ENCODE measurements at places on chromosomes 3 and 15.

GRCh38 chr15:67176195-67176971 is 78.1 kb downstream of the AAGAB start:
- DNase-seq: no peak
- H3K27ac ChIP-seq: peak overlapping the region; percentile 28
- no peak overlapping the region for H3K4me3 ChIP-seq
- peaks cover 55% of the 10 kb centered on the region for H3K36me3 ChIP-seq

GRCh38 chr15:98547741-98548138 is 100.6 kb upstream of the IGF1R start:
- peaks cover 7% of the 10 kb centered on the region for H3K4me1 ChIP-seq
- no peaks in the 10 kb centered on the region for H3K36me3 ChIP-seq
- H3K27ac ChIP-seq: no peak overlapping the region
- no peak for DNase-seq
- H3K4me3 ChIP-seq: peak overlapping the region; percentile 48
- H3K27me3 ChIP-seq: peaks cover 13% of the 10 kb centered on the region

DNA sequence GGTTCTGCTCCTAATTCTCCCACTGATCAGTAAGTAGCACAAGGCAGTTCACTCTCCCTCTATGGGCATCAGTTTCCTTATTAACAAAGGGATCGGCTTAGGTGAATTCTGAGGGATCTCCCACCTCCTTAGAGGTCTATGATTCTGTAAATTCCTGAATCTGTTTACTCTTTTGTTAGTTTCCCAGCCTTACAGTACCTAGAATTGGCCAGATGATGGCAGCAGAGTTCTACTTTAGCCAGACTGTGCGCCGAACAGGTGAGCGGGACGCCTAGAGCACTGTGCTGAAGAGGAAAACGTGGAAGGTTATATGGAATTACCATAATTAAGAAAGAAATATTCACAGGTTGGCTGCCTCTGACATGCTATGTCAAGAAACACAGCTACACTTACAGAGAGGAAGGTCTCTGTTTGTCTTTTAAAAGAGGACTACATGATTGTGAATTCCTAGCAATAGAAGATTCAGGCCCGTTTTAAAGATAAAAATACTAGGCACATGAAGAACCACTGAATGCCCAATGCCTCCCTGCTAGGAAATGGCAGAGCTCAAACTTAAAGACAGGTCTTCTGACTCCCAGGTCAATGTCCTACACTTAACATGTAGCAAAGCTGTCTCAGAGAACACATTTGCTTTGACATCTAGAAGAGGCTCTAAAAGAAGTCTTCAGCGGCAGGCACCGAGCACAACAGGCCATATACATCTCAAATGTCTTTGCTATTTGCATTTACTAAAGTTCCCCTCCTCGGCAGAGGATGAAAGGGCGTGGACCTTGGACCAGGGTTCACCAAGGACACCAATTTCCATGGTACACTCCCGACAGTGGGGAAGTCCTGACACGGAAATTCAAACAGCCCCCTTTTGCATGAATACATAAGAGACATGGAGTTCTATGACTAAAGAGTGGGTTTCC is 259.9 kb downstream of the FGF12 start:
- no peaks in the 10 kb centered on the region for H3K4me1 ChIP-seq
- no peak overlapping the region for H3K4me3 ChIP-seq
- no peaks in the 10 kb centered on the region for H3K36me3 ChIP-seq
- H3K27ac ChIP-seq: no peak overlapping the region

DNA sequence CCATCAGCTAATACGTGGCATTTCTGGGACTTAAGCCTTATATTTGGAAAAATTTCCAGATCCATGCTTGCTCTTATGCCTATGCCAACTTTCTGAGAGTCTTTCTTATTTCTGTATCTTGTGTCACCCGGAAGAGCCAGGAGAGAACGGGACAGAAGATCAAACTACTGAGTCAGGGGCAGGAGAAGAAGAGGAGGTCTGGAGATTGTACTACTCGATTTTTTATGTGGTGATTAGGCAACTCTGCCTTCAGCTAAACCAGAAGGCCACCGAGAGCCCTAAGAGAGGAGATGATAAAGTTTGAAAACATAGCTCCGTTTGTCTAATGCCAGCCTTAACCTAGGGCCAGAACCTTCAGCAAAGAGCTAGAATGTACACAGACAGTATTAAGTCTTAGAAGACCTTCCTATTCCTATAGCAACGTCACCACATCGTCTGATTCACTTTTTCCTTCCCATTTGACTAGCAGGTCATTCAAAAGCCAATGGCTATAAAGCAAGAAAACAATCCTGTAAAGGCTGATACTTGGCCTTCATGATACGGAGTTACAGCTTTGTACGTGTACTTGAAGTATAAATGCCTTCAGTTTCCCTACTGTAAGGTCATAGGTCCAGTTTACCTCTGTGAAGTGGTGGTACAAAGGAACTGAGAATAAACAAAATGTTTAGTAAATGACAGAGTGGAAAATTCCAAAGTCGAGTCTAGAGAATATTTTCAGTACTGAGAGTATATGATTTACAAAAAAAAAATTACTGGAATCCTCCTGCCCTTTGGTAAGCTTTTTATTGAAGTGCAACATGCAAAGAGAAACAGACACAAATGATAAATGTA is 96.1 kb upstream of the ICE2 start:
- H3K27me3 ChIP-seq: no peaks in the 10 kb centered on the region
- peaks cover 5% of the 10 kb centered on the region for H3K36me3 ChIP-seq
- H3K4me1 ChIP-seq: peaks cover 75% of the 10 kb centered on the region
- H3K27ac ChIP-seq: peak overlapping the region; percentile 93
- no peak for DNase-seq

DNA sequence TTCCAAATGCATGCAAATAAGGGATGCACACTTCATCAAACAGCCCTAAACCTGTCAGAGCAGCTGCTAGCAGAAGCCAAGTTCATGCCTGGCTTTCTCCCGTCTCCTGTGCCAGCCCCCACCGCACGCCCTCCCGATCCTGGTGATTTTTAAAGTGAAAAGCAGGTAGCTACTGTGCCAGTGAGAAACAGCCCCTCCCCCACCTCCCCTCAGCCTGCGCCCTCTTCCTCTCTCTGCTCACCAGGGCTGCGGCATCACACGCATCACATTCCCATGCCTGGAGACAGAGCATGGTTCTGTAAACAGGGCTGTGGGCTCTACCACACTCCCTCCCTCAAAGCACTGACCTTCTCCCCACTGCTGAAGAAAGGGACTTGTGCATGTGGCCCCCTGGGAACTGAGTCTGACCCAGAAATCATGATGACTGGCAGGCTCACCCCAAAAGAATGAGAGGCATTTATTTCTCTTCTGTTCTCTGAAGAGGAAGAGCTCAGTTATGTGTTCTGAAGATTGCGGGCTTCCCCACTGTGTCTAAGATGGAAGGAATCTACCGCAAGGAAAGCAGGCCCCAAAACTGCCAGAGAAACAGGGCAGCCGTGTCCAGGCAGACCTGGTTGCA is 14.5 kb upstream of the SLC6A1 start:
- no peak overlapping the region for H3K27ac ChIP-seq
- no peak for DNase-seq
- H3K36me3 ChIP-seq: no peaks in the 10 kb centered on the region

GRCh38 chr3:48258530-48258929 is 17.6 kb downstream of the ZNF589 start:
- H3K27ac ChIP-seq: no peak overlapping the region
- DNase-seq: no peak
- no peaks in the 10 kb centered on the region for H3K27me3 ChIP-seq
- H3K4me3 ChIP-seq: no peak overlapping the region
- peaks cover 12% of the 10 kb centered on the region for H3K36me3 ChIP-seq

DNA sequence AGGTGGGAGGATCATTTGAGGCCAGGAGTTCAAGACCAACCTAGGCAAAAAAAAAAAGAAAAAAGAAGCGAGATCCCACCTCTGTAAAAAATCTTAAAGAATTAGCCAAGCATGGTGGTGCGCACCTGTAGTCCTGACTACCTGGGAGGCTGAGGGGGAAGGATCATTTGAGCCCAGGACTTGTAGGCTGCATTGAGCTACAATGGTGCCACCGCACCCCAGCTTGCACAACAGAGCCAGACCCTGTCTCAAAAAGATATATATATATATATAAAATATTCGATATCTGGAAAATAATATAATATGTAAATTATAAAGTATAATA is 1.1 kb upstream of the IMP3 start:
- no peaks in the 10 kb centered on the region for H3K36me3 ChIP-seq
- H3K27me3 ChIP-seq: no peaks in the 10 kb centered on the region
- H3K27ac ChIP-seq: peak overlapping the region; percentile 80
- H3K4me1 ChIP-seq: peaks cover 31% of the 10 kb centered on the region
- no peak overlapping the region for H3K4me3 ChIP-seq
- no peak for DNase-seq

GRCh38 chr3:113220721-113221120 is 9.4 kb downstream of the BOC start:
- no peaks in the 10 kb centered on the region for H3K36me3 ChIP-seq
- H3K4me1 ChIP-seq: peaks cover 4% of the 10 kb centered on the region
- H3K27ac ChIP-seq: no peak overlapping the region
- H3K4me3 ChIP-seq: no peak overlapping the region
- no peak for DNase-seq
- H3K27me3 ChIP-seq: no peaks in the 10 kb centered on the region

- H3K4me3 ChIP-seq: peak within 1 kb of the TSS; percentile 76
- DNase-seq: peak; percentile 21
- H3K36me3 ChIP-seq: no peaks in the 10 kb centered on the region
- peaks cover 47% of the 10 kb centered on the region for H3K4me1 ChIP-seq
- H3K27ac ChIP-seq: peak within 1 kb of the TSS; percentile 76
These were observed at the start of gene EIF4E3 for GRCh38 chr3:71725271-71725991. Gene EIF4E3 (minus strand): TSS chr3:71725402. CDS start chr3:71725367, 35 bp downstream.

GRCh38 chr15:69857686-69858391 is 239.9 kb downstream of the TLE3 start:
- no peaks in the 10 kb centered on the region for H3K36me3 ChIP-seq
- DNase-seq: no peak
- H3K27me3 ChIP-seq: no peaks in the 10 kb centered on the region
- H3K27ac ChIP-seq: no peak overlapping the region
- no peak overlapping the region for H3K4me3 ChIP-seq

- no peaks in the 10 kb centered on the region for H3K27me3 ChIP-seq
- no peaks in the 10 kb centered on the region for H3K4me1 ChIP-seq
- no peak overlapping the region for H3K27ac ChIP-seq
These were observed 149.5 kb downstream of the GREM1 start for GRCh38 chr15:32867313-32867626.

GRCh38 chr15:77018796-77019505 is 24.0 kb downstream of the PSTPIP1 start:
- DNase-seq: no peak
- no peak overlapping the region for H3K4me3 ChIP-seq
- H3K4me1 ChIP-seq: peaks cover 79% of the 10 kb centered on the region

DNA sequence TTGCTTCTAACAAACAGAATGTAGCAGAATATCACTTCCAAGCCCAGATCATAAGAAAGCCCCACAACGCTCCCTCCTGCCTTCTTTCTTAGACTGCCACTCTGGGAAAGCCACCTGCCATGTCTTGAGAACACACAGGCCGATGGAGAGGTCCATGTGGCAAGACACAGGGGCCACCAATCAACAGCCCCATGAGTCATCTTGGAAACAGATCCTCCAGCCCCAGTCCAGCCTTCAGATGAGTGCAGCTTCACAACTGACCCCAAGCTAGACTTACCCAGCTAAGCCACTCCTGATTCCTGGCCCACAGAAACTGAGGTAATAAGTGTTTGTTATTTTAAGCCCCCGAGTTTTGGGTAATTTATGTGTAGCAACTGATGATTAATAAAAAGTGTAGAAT is 39.7 kb downstream of the PTH1R start:
- peaks cover 5% of the 10 kb centered on the region for H3K4me1 ChIP-seq
- DNase-seq: no peak
- H3K36me3 ChIP-seq: peaks cover 33% of the 10 kb centered on the region
- H3K4me3 ChIP-seq: no peak overlapping the region
- no peaks in the 10 kb centered on the region for H3K27me3 ChIP-seq
- no peak overlapping the region for H3K27ac ChIP-seq

GRCh38 chr3:36729204-36730056 is 34.9 kb downstream of the DCLK3 start:
- no peak overlapping the region for H3K27ac ChIP-seq
- no peaks in the 10 kb centered on the region for H3K4me1 ChIP-seq
- H3K27me3 ChIP-seq: no peaks in the 10 kb centered on the region
- H3K4me3 ChIP-seq: no peak overlapping the region
- H3K36me3 ChIP-seq: no peaks in the 10 kb centered on the region

GRCh38 chr3:120449701-120450599 is 842 bp downstream of the FSTL1 start:
- DNase-seq: no peak
- no peaks in the 10 kb centered on the region for H3K36me3 ChIP-seq
- H3K27ac ChIP-seq: no peak overlapping the region
- peak overlapping the region; percentile 44 for H3K4me3 ChIP-seq
- H3K27me3 ChIP-seq: peaks cover 16% of the 10 kb centered on the region

GRCh38 chr3:193095366-193095765 is 145.7 kb upstream of the PLAAT1 start:
- H3K27me3 ChIP-seq: no peaks in the 10 kb centered on the region
- no peaks in the 10 kb centered on the region for H3K36me3 ChIP-seq
- no peak for DNase-seq
- no peak overlapping the region for H3K4me3 ChIP-seq

- H3K27me3 ChIP-seq: no peaks in the 10 kb centered on the region
- H3K27ac ChIP-seq: no peak overlapping the region
- H3K4me1 ChIP-seq: peaks cover 27% of the 10 kb centered on the region
- DNase-seq: no peak
- no peak overlapping the region for H3K4me3 ChIP-seq
These were observed 95.0 kb upstream of the CCDC80 start for GRCh38 chr3:112735926-112736325.

DNA sequence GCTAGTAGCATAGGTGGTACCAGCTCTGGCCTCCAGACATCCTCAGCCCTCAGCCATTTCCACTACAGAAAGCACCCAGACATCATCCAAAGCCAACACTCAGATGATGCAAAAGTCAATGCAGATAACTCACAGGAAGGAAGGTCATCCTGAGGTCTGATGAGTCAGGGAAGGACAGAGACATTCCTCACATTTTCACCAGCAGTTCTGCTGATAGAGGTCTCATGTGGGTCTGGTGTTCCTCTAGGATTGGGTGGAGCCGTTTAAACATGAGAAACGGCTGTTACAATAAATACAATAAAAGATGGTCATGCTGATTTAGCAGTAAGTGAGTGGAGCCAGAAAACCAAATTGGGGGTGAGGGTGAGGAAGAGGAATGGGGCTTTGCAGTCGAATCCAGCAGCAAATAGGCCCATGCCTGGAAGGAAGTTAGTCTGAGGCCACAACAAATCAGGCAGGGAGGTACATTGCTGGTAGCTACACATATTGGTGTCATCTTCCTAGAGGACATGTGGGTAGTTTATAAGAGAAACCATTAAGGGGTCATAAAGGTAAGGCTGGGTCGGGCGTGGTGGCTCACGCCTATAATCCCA is 33.3 kb upstream of the FLNB start:
- H3K4me1 ChIP-seq: no peaks in the 10 kb centered on the region
- no peak for DNase-seq
- no peak overlapping the region for H3K4me3 ChIP-seq
- no peaks in the 10 kb centered on the region for H3K27me3 ChIP-seq
- no peaks in the 10 kb centered on the region for H3K36me3 ChIP-seq
- H3K27ac ChIP-seq: no peak overlapping the region

- no peaks in the 10 kb centered on the region for H3K4me1 ChIP-seq
- DNase-seq: no peak
- H3K27me3 ChIP-seq: no peaks in the 10 kb centered on the region
- H3K27ac ChIP-seq: no peak overlapping the region
- H3K36me3 ChIP-seq: no peaks in the 10 kb centered on the region
- H3K4me3 ChIP-seq: no peak overlapping the region
These were observed 172.3 kb upstream of the MBNL1 start for GRCh38 chr3:152096280-152096906.

GRCh38 chr3:190385731-190386688 is 2.0 kb upstream of the CLDN16 start:
- H3K4me3 ChIP-seq: no peak overlapping the region
- no peak for DNase-seq
- no peaks in the 10 kb centered on the region for H3K4me1 ChIP-seq
- H3K27me3 ChIP-seq: no peaks in the 10 kb centered on the region
- no peak overlapping the region for H3K27ac ChIP-seq

All from effector memory CD4-positive, alpha-beta T cell (primary cell).